Inflammatory macrophage treated with lipopolysaccharide for 1 hour (primary cell): ENCODE measurements at places on chromosomes 13 and 19.

GRCh38 chr19:12763100-12763499, 11.5 kb downstream of the BEST2 start:
- no peak for DNase-seq

DNA sequence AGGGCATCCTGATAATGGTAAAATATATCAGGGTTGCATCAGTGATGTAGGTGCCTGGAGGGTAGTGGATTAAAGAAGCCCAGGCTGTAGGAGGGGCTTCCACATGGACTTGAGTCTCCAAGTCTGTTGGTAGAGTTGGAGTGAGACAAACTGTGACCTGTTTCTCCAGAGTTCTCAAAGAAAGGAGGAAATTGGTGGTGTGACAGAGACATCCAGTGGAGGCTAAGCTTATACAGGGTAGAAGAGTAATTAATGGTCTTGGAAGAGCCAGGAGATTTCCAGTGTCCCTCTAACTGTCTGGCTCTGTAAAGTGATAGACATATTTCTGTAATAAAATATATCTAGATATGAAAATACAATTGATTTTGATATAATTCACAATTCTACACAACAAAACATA, 61.1 kb downstream of the GPC5 start:
- DNase-seq, result no peak

DNA sequence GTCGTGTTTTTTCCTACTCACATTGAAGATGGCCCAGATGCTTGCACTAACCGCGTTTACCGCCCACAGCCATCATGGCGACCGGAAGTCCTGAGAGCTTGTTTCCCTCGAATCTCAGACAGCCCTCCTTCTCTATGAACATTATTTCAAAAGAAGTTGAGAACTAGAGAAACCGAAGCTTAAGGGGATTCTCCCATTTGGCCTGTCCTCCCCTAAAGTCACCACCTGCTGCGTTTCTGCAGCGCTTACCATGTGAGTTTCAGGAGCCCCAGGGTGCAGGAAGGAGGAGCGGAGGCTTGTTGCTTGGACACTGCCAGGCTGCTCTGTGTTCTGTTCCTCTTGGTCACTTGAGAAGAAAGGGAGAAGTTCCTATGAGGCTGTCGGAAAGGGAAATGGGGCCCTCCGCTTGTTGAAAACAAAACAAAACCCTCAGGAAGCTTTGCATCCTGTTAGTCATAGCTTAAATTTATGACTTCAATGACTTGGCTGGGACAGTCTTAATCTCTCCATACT, 6.2 kb downstream of the CARD8 start:
- peak; percentile 86 for DNase-seq

GRCh38 chr13:32045537-32045936, 14.0 kb downstream of the FRY start:
- DNase-seq, result no peak

DNA sequence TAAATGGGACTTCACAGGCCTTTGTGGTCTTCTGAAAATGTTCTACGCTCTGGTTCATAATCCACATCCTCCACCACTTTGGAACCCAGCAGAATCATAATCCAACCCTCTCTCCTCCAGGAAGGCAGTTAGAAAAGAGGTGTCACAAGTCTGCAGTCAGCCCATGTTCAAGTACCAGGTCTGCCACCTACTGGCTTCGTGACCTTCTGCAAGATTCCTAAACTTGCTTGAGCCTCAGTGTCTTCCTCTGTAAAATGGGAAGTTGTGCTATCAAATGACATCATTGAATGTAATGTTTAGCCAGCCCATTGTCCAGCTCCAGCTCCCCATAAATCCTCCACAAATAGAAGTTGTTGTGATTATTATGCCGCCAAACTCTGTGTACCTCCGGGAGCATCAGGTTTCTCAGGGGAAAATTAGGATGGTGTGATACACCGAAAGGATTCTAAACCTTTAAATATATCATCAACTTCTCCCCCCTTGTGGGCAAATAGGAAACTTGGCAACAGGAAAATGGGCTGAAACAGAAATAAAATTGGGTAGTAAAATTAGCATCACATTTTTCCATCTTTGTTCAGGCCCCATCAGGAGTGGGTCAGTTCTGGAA, 109.7 kb downstream of the NUFIP1 start:
- DNase-seq, result peak; percentile 37

GRCh38 chr13:73943137-73943964, 190.9 kb downstream of the KLF12 start:
- no peak for DNase-seq

GRCh38 chr13:59690857-59691500, 472.7 kb downstream of the DIAPH3 start:
- no peak for DNase-seq

GRCh38 chr19:43798546-43799409, 3.5 kb downstream of the LYPD5 start:
- peak; percentile 27 for DNase-seq

- no peak for DNase-seq
These were observed 1.9 kb upstream of the FOXO1 start for GRCh38 chr13:40668335-40668734.

- no peak for DNase-seq
These were observed 42.9 kb downstream of the CRYL1 start for GRCh38 chr13:20482787-20483186.

DNA sequence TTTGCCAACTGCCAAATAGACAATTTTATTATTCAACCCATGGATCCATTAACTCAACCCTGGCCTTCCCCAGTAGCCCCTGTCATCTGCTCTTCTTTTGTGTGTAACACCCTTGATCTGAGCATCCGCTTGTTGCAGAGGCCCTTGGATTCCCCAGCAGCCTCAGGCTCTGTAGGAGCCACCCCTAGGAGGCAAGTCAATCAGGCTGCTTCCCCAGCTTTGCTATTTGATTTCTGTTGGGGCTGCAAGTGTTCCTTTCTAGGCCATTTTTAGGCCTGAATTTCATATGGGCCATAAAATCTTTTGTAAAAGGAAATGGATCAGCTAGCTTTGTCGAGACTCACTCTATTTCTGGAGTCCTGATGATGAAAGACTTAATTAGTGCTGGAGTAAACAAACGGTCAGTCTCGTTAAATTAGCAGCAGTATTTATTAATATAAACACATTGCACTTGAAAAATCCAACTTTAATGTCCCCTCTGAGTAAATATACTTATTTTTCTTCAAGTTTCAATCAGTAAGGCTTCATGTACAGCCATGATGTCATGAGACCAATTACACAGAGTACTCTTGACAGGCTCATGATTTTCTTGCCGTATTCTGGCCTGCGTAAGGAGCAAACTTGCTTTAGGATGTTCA, 105.3 kb downstream of the RGCC start:
- DNase-seq, result no peak

GRCh38 chr19:38784224-38784623, 4.8 kb upstream of the LGALS7B start:
- DNase-seq, result no peak

- peak; percentile 26 for DNase-seq
These were observed 5.6 kb upstream of the SYDE1 start for GRCh38 chr19:15101479-15102082.

GRCh38 chr13:50826035-50826434, 17.5 kb downstream of the DLEU7 start:
- DNase-seq, result no peak

DNA sequence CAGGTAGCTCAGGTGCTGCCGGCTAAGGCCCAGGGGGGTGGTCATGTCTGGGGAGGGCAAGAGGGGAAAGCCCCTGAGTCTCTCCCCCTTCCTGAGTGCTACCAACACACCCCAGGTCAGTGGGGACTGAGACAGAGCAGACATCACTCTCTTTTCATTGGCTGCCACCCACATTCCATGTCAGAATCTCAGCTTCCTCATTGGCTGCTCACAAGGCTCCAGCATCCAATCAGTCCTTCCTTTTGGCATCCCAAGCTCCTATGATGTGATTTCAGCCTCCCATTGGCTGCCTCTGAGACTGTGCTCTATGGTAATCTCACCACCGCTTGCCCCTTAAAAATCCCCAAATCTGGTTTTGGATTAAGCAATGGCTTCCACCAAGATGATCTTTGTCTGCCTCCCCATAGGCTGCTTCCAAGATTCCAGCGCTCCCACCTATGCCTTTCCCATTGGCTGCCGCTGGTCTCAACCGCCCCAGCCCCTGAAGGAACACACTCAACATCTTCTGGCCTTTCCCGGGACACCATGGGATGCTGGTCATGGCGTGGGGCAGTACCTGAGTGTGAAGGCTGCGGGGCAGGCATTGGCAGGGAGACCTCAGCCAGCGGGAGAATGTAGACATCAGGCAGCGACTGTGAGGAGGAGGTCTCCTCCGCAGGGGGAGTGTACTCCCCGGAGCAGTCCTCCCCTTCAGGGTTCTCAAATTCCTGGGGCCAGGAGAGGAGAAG, 2.0 kb downstream of the LMTK3 start:
- DNase-seq, result peak; percentile 23

DNA sequence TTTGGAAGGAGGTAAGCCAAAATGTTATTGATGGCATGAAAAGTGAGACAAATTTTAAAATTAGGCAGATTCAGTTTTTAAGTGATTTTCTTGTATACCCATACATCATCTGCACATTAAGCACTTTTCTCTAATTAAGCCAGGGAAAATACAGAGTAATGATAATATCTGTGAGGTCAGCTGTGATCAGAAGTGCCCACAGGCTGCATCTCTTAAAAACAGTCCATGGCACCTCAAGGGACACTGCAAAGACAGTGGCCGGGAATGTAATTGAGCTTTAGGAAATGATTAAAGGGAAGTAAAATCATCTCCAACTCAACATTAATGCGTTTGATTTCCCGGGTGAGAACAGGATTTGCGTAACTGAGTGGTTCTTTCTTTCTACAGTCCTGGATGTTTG, 2.0 kb downstream of the COL4A1 start:
- DNase-seq, result no peak

GRCh38 chr19:56751078-56751489, 79.5 kb upstream of the ZNF835 start:
- no peak for DNase-seq

- no peak for DNase-seq
These were observed 321.8 kb downstream of the TEX29 start for GRCh38 chr13:111642156-111642767.

- no peak for DNase-seq
These were observed 81.2 kb upstream of the KCTD15 start for GRCh38 chr19:33715462-33715861.

GRCh38 chr13:40563350-40564125, 102.9 kb downstream of the FOXO1 start:
- DNase-seq, result no peak

DNA sequence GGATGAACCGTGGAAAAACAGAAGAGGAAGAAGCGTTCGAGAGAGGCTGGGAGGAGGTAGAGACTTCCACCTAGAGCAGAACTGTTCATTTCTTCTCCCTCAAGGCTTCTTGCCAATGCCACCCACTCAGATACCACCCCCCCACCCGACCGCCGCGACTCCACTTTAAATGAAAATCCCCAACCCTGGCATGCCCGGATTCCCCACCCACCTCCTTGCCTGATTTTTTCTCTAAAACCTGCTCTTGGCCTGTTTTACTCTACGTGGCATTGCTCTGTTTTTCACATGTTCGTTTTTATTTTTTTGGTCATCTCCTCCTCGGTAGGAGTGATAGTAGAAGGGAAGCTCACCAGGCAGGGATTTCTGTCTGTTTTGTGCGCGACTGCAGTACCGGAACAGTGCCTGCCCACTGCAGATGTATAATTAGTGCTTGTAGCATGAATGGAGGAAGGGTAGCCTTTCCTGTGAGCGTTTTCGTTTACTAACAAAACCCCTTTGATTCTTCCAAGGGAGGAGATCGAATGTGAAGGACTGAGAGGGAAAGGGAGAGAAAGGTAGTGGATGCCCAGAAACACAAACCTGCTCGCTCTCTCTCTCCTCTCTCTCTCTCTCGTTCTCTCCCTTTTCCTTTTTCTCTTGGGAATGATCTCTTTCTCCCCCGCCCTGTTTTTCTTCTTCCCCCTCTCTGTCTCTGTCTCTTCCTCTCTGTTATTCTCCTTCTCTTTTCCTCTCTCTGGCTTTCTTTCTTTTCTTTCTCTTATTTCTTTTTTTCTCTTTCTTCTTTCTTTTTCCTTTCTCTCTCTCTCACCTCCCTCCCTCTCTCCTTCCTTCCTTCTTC, 2.2 kb downstream of the CD70 start:
- peak; percentile 49 for DNase-seq

DNA sequence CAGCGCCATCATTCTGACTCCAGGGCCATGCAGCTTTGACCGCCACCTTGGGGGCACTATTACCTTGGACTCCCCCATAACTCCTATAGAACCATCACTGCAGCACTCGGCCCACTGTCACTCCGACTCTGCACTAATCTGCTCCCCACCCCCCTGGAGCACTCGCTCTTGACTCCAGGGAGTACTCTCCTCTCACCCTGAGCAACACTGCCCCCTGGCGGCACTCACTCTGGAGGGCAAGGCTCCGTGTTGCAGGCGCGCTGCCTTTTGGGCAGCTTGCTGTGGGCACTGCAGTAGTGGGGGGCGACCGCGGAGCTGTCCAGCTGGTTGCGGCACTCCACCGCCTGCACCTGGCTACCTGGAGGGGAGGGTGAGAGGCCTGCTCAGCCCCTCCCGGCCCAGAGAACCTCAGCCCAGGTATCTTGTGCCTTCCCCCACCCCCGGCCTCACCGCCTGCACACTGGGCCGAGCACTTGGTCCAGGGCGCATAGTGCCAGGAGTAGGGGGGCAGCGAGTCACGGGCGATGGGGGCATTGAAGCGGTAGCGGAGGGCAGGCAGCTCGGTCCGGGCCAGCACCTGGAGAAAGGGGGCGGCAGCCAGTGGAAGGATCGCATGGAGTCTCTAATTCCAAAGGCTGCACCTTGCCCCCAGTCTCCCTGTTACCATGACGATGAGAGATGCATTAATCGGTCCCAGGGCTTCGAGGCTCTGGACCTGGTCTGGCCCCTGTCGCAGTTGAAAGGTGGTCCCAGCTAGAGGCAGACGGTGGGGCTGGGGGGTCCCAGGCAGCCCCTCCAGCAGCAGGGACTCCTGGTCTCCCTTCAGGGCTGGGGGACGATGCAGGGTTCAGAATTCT, 8.9 kb upstream of the MYO1F start:
- peak; percentile 55 for DNase-seq

- DNase-seq, result no peak
These were observed 145.3 kb downstream of the SPRY2 start for GRCh38 chr13:80195649-80196048.

- peak; percentile 96 for DNase-seq
These were observed at the start of gene MVB12A for GRCh38 chr19:17419621-17420474. MVB12A (plus strand) TSS chr19:17420047; CDS start chr19:17420136, 89 bp downstream.

DNA sequence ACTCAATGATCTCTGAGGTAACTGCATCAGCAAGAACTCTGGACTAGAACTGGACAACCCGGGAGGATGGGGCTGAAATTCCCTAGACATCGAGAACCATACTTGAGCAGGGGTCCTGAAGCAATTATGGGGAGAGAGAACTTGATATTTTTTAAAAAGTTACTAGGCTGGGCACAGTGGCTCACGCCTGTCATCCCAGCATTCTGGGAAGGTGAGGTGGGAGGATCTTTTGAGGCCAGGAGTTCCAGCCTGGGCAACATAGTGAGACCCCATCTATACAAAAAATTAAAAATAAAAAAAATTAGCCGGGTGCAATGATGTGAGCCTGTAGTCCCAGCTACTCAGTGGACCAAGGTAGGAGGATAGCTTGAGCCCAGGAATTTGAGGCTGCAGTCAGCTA, 2.3 kb upstream of the DNAJB1 start:
- no peak for DNase-seq

- no peak for DNase-seq
These were observed 108.0 kb downstream of the URI1 start for GRCh38 chr19:30049846-30050667.
